IMR-90 (cell line): ENCODE measurements at places on chromosomes 4 and X. TPM values are rescaled to one million over a fixed set of nuclear protein-coding genes. Genes with fewer than 3 reads are reported as not detected.
A peak's percentile ranks its signal among the peaks of the same experiment; 100 is the strongest.

DNA sequence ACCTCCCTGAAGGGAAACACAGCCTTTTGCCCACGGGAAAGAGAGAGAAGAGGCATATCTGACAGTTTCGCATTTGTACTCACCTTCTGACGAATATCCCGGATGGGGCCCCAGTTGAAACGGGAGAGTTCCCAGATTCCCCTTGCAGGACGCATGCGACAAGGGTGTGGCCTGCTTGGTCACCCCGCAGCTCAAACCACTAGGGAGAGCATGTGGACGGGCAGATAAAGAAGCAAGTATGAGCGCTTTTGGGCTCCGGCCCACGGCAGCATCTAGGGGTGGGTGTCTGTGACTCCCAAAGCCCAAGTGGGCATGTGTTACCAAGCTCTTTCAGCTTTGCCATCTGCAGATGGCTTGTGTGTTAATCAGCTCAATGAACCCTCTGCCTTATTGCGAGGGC, 70.1 kb upstream of the MED14 start:
- DNase-seq = no peak

GRCh38 chr4:123547216-123548165, 150.9 kb downstream of the SPRY1 start:
- no peak for DNase-seq

GRCh38 chrX:12898073-12898472, 8.3 kb upstream of the TLR8 start:
- DNase-seq = no peak

DNA sequence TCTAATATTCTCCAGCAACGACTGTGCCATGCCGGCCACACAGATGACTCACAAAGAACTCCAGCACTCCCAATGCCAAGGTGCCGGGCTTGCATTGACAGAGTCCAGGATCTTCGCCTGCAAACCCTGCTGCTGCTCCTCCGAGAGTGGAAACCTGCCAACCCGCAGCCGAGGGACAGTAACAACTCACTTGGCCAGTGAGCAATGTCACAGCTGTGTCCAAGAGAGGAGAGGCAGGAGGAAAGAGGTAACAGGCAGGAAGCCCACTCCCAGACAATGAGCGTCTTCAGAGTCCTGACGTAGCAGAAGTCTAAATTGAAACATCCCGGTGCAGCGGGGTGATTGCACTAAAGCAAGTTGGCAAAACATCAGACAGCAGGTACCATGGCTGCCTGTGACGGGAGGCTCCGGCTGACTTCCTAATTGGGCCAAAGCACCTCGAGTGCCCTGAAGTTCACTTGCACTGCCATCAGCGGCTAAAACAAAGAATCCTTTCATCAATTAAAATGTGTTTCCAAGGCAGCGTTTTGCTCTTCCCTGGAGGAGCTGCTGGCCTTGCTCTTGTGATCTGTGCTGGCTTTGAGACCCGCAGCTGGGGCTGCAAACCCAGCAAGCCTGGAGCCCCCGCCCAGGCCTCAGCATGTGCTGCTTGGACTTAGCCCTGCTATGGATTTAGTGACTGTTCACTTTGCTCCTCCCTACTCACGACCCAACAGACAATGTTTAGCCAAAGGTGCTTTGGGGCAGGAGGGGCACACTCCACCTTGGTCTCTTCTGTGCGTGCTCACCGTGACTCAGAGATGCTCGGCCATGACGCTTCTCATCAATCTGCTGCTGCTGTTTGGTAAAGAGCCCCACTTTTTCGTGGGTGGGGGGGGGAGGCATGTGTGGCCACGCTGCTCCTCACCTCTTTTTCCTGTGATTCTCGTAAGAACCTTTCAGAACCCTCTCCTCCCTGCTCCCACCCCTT, 36.5 kb downstream of the DCTD start:
- peak; percentile 11 for DNase-seq

DNA sequence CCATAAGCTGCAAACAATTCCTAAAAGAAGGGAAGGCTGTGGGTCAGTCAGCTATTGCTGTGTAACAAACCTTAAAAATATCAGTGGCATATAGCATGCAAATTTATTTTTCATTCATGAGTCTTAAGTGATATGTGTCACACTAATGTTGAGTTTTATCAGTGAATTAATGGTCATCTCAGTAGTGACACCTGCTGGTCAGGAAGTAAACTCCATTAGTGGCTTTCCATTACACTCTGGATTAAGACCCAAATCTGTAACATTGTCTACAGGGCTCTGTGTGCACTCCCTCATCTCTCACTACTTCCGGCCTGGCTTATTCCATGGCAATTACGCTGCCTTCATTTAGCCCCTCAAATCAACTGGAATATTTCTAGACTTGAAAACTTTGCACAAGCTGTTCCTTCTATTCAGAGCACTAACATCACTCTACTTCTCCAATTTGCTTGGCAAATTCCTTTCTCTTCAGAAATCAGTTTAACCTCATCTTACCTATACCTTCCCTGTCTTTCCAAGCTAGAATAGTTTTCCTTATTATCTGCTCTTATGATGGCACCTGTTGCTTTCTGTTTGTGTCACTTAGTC, 217.3 kb upstream of the TAPT1 start:
- DNase-seq = peak; percentile 52

The DAPP1 gene
- total RNA-seq = not detected in 2 replicates

- no peak for DNase-seq
Observed at GRCh38 chrX:63350465-63350877, 661 bp downstream of the SPIN4 start.

DNA sequence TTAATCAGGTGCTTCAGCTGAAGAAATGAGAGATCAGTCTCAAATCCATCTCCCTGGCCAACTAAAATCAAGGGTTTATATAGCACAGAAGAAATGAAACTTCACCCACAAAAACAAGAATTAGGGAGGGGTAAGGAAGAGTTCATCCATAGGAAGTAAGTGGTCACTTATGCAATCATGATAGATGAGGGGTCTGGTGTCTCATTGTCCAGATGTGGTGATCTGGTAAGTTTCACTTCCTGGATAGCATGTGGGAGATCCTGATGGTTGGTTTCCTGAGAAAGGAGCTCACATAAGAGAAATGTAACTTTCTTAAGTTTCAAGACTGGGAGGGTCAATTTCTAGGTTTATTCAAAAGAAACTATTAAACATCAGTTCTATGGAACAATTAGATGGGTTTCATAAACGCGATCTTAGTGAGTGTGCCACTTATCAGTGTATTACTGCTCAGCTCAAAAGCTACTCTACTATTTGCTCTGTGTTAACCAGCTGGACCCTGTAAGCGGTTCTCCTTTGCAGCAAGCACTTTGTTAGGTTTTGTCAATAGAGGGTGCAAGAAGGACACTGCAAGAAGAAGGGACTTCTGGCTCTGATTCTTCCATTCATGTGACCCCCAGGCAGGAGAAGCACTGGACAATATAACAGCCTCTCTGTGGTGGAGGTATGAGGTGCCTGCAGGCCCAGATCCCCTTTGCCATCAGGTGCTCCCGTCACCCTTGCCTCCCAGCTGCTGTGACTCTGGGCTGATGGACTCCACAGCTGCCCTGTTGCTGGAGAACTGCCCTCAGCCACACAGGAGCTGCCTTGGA, 35.4 kb upstream of the HPSE start:
- DNase-seq = peak; percentile 33

DNA sequence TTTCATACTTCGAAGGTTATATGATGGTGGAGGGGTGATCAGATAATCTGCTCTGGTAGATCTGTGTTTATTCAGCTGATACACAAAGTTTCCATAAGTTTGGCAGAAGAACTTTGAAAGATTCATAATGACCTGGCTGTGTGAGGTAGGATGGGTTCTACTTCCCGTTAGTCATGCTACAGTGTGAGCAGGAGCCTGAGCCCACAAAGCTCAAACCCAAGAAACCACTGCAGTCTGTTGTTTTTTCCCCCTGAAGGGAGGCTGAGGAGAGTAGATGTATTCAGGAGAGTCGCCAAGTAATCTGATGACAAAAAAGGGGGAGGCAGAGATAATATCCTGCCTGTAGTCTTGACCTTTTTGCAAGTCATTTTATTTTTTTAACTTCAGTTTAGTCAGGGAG, 52.8 kb upstream of the PPP3CA start:
- peak; percentile 78 for DNase-seq

- DNase-seq = no peak
Observed at GRCh38 chr4:181323061-181323460, 920.1 kb upstream of the TENM3 start.

The RHOXF2B gene
- not detected in 2 replicates for total RNA-seq

DNA sequence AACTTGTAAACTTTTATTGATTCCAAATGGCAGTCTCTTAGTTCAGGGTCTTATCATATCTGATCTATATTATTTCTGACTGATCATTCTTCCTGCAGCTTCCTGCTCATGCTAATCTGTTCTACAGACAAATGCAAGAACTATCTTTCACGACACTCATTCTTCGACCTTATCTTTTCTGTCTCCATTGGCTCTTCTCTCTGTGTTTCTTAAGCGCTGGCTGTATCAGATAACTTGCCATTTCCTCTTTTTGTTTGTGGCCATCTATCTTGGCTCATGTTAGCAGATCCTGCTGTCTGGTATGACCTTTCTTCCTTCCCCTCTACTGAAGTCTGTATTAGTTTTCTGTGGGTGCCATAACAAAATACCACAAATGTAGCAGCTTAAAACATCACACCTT, 230.5 kb upstream of the PUDP start:
- no peak for DNase-seq

DNA sequence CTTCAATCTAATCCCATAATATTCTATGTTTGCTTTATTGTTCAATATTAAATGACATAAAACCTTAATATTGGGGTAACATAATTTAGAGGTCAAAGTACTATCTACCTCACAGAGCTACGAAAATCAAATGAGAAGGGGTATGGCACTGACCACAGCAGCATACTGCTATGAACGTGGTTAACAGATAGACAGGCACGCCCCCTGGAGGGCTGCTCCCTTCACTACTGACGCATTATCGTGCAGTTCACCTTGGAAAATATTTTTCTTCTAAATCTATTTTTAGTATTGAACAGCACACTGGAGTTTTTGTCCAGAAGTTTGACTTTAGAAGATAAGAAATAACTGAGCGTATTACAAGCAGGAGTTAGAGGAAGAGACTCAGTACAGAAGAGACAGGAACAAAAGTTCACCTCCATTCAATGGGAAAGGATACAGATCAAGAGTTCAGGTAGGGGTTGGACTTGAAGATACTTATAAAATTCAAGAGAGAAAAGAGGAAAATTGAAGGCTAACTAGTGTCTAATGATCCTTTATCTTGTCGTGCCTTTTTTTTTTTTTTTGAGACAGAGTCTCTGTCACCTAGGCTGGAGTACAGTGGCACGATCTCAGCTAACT, 22.7 kb downstream of the MAP9 start:
- DNase-seq = peak; percentile 46

DNA sequence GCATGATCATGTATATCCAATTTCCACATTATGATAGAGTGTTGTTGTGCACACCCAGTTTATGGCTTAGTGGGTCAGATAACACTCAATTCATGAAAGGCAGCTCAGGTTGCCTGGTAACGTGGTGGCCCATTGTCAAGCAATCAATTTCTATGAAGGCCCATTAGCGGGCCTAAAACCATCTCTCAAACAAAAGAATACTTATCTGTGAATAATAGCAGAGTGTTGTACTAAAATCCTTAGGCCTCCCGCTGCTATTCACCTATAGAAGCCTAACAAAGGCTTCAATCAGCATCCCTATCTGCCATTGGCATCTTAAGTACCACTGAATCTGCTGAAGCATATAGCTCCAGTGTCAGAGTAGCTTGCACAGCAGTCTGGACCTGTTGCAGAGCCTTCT, 849.6 kb upstream of the POU3F4 start:
- DNase-seq = no peak

DNA sequence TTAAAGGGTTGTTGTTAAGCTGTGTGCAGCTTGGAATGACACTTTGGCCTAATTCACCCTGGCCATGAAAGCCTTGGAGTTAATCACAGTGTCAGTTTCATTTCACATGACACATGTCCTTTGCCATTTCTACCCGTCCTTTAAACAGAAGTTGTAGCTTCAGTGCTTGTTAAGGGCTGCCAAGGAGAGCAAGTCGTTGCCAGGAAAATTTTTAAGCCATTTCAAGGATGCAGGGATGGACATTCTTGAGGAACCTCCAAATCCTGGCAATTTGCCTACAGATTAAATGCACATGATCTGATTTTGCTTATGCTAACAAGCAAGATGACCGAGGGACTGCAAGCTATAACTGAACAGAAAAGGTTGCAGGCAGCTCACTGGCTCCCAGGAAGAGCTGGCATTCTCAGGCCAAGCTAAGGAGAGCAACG, 40.5 kb downstream of the SETD7 start:
- DNase-seq = no peak

DNA sequence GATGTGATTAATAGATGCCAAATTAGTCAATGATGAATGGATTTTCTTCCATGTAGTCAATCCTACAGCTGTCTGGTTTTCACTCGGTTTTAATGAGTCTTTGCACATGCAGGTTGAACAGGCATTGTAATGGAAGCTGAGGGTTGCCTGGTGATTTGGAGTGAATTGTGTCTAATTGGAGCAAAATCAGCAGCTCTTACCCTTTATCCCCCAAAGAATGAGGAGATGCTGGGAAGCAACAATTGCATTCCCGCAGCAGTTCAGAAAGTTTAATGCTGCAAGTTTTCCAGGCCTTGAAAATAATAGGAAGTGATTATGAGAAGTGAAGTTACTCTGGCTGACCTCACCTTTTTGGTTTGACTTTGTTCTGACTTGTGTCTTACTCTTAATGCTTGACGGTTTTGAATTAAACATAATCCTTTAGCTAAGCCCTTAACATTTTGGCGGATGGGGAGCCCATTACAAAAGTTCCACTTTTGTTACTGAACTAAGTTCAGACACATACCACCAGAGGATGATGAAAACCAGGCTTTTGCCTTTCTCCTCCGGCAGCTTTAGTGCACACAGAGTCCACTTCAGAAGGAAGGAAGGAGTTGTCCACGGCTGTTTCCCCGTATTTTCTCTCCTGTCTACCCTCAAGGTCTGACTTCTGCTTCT, 78.8 kb upstream of the TBC1D9 start:
- no peak for DNase-seq

DNA sequence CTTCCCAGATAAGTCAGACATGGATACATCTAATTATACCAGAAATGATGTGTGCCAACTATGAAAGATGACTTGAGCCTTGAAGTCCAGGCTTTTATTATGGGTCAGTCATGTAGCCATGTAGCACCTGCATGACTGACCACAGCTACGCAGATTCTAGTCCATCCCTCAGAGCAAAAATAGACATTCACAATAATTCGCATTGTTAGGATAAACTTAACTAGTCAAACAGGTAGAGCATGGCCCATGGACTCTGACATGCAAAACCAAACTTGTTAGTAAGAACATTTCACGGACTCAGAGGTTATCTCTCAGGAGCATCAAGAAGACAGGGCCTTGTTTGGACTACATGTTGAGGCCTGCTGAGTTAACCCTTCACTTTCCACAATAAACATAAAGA, 132.6 kb downstream of the PWWP3B start:
- no peak for DNase-seq

DNA sequence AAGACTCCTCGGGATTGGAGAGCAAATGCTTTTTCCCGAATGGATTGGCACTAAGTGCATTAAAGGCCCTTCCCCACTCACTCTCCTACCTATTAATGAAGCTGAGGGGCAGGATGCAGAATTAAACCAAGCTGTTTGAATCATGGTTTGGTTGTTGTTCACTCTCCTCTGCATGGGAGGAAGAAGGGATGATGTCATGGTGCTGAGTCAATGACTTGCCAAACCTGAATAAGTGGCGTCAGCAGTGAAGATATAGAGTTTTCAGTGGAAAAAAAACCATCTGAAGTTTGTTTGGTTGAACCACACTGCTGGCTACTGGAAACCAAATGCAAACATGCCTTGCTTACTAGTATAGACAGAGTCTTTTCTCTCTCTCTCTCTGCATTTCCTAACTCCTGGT, 19.8 kb upstream of the ZXDA start:
- peak; percentile 11 for DNase-seq

- DNase-seq = no peak
Observed at GRCh38 chr4:83112231-83112630, 2.3 kb downstream of the PLAC8 start.

- no peak for DNase-seq
Observed at GRCh38 chrX:39477762-39478120, 620.0 kb downstream of the BCOR start.

The HDX gene
- total RNA-seq = 11.4 and 11.8 TPM in 2 replicates
